Tibial artery (tissue), 4 donors: ENCODE measurements at places on chromosomes 5 and 9.

DNA sequence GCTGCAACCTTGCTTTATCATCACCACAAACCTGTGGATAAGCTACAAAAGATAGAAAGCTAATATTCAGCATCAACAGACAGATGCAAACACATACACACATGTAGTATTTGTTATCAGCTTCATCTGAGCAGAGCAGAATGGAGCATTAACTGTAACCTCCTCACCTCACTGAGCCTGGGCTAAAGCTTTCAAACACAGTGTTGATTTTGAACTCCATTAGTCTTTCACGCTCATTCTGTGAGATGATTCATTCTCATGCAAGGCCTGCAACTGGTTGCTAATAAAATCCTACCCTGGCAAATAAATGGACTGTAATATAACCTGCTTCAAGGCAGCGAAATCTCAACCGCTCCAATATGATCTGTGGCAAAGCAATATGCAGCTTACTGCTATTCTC lies 1360.6 kb upstream of the ACO1 start:
- no peak for DNase-seq

GRCh38 chr5:44538797-44539601 lies 149.8 kb upstream of the FGF10 start:
- no peak for DNase-seq

DNA sequence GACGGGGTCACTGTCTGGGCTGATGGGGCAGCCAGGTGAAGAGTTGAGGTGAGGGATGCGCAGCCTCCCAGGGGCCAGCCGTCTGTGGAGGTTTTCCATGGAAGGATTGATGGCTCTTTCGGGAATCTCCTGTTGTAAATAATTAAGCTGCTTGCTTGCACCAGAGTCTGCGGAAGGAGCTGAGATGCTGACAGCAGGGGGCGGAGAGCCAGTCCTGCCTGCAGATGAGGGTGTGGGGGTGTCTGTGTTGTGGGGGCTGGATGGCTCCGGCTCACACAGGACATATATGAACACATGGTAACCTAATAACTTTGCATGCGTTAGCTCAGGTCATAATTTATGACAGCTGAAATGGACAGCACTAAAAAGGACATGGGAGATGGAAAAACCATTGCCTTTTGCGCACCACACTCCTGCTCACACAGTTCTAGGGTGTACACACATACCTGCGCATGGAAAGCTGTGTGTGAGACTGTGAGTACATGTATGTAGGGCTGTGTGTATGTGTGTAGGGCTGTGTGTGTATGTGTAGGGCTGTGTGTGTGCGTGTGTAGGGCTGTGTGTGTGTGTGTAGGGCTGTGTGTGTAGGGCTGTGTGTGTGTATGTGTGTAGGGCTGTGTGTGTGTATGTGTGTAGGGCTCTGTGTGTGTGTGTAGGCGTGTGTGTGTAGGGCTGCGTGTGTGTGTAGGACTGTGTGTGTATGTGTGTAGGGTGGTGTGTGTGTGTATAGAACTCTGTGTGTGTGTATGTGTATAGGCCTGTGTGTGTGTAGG lies 36.8 kb upstream of the SEMA4D start:
- no peak for DNase-seq

DNA sequence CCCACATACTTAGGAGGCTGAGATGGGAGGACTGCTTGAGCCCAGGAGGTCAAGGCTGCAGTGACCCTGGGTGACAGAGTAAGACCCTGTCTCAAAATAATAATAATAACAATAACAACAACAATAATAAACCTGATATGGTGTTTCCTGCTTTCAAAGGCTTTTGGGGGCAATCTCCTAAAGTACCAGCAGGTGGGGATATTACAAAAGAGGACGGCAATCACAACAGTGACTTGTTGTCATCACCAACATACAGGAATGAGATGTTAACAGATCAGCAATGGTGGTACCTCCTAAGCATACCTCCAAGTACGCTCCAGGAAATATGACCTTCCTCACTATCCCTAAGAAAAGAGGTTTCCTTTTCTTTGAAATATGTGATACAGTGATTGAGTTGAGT lies 91.1 kb upstream of the RNF180 start:
- DNase-seq = no peak

GRCh38 chr9:122988141-122988540 lies 45.3 kb upstream of the GPR21 start:
- no peak for DNase-seq

DNA sequence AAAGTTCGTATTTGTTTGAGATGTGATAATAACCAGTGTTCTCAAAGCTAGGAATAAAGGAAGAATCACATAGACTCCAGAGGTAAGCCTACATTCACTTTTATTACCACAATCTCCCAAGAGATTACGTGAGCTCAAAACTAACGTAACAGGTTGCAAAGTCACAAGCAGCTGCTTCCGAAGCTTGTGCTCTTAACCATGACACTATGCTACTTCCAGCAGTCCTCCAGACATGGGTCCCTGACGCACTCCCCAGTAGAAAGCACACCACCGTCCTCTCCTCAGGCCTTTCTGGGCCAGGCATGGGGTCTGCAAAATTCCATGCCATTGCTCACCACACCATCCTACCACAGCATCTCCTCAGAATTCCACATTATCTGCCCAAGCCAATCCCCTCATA lies 84.6 kb downstream of the PAX5 start:
- DNase-seq = no peak

GRCh38 chr9:127129718-127130085 lies 7.3 kb upstream of the ANGPTL2 start:
- no peak for DNase-seq

DNA sequence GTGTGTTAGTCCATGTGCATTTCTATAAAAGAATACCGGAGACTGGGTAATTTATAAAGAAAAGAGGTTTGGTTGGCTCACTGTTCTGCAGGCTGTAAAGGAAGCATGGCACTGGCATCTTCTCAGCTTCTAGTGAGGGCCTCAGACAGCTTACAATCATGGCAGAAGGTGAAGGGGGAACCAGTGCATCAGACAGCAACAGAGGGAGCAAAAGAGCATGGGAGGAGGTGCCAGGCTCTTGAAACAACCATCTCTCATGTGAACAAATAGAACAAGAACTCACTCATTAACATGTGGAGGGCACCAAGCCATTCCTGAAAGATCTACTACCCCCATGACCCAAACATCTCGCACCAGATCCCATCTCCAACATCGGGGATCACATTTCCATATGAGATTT lies 89.2 kb upstream of the IL33 start:
- no peak for DNase-seq

GRCh38 chr9:72891043-72891442 lies 61.8 kb downstream of the ALDH1A1 start:
- no peak for DNase-seq

DNA sequence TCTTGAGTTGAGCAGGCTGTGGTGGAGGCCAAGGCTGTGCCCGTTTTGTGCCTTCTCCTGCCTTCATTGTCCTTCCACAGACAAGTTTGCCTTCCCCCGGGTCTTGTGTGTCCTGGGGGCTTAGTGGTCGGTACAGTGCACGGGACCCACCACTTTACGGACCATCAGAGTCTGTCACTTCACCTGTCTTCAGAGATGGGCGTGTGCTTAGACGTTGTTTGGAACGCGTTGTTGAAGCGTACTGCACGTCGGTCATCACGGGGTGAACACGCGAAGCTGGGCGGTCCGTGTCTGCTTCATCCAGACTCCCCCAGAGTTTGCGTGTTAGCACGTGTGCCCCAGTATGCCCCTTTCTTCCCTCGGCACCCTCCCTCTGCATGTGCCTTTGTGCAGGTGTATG lies 24.8 kb downstream of the CEP72 start:
- DNase-seq = no peak

DNA sequence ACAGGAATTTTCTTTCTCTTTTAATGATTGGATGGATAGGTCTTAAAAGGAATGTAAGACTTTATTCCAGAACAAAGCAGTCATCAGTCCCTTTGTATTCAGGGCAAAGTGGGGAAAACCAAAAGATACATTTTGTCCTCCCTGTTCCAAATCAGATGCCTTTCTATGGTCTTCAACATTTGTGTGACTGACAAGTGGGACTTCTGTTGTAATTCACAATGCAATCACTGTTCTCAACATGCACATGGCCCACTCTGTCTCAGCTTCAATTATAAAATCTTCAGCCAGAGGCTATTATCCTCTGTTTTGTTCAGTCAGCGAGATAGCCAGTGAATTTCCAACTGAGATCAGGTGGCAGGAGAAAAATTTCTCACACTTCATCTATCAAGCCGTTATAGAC lies 95.5 kb upstream of the ERBIN start:
- DNase-seq = no peak

GRCh38 chr5:18749763-18750162 lies 1115.5 kb downstream of the TAF11L14 start:
- DNase-seq = no peak

- no peak for DNase-seq
These were observed 642 bp downstream of the SV2C start for GRCh38 chr5:76083555-76084495.

- DNase-seq = peak; percentile 40
These were observed 490 bp downstream of the PCBD2 start for GRCh38 chr5:134905246-134905996.

- DNase-seq = no peak
These were observed 411.1 kb upstream of the NUDT12 start for GRCh38 chr5:103973669-103974068.

- DNase-seq = no peak
These were observed 55.5 kb downstream of the TENT4A start for GRCh38 chr5:6768590-6769230.

GRCh38 chr9:98619788-98620187 lies 88.9 kb downstream of the GABBR2 start:
- DNase-seq = no peak

DNA sequence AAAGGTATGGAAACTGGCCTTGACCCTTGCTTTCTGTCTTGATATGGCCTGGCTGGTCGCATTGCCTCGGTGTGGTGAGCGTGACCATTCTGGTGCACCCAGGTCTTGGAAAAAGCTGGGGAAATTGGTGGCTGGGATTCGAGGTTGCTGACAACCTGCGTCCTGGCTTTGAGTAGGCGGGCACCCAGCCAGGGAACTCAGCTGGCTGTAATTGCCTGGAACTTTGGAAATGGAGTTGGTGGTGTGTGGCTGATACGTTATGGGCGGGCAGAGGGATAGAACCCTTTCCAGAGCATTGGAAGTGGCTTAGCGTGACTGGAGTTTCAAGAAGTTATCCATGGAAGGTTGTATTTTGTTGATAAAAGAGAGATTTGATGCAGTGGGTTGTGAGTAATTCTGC lies 35.2 kb downstream of the KCNMB1 start:
- no peak for DNase-seq

GRCh38 chr9:124309667-124310084 lies 51.9 kb downstream of the NEK6 start:
- peak; percentile 62 for DNase-seq

GRCh38 chr9:34069831-34070230 lies 21.1 kb upstream of the UBAP2 start:
- no peak for DNase-seq

- no peak for DNase-seq
These were observed 37.8 kb downstream of the FAM78A start for GRCh38 chr9:131238402-131239021.

- DNase-seq = no peak
These were observed 119.5 kb downstream of the ANXA1 start for GRCh38 chr9:73270967-73271721.

GRCh38 chr5:3987867-3988266 lies 392.2 kb downstream of the IRX1 start:
- no peak for DNase-seq

DNA sequence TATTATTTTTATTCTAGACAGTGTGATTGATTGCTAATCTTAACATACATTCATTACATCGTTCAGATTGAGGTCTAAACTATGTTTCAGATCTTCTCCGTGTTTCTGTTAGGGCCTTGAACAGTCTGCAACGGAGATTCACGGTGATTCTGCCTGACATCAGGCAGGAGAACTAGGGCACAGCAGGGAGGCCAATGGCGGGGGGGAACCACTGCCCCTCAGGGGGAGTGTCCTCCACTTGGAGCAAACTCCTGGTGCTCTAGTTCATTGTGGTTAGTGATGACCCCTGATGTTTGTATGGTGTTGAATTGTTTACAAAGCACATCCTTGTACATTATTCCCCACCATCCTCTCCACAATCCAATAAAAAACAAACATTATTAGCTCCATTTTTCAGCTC lies 173.5 kb downstream of the ZNF608 start:
- DNase-seq = no peak

- DNase-seq = no peak
These were observed 28.3 kb downstream of the LEAP2 start for GRCh38 chr5:132901730-132902129.

- no peak for DNase-seq
These were observed 162.9 kb downstream of the ZDHHC21 start for GRCh38 chr9:14530366-14530765.

- no peak for DNase-seq
These were observed 222.1 kb downstream of the SYK start for GRCh38 chr9:91023741-91024140.

GRCh38 chr5:159874263-159874662 lies 42.0 kb upstream of the ADRA1B start:
- DNase-seq = no peak

DNA sequence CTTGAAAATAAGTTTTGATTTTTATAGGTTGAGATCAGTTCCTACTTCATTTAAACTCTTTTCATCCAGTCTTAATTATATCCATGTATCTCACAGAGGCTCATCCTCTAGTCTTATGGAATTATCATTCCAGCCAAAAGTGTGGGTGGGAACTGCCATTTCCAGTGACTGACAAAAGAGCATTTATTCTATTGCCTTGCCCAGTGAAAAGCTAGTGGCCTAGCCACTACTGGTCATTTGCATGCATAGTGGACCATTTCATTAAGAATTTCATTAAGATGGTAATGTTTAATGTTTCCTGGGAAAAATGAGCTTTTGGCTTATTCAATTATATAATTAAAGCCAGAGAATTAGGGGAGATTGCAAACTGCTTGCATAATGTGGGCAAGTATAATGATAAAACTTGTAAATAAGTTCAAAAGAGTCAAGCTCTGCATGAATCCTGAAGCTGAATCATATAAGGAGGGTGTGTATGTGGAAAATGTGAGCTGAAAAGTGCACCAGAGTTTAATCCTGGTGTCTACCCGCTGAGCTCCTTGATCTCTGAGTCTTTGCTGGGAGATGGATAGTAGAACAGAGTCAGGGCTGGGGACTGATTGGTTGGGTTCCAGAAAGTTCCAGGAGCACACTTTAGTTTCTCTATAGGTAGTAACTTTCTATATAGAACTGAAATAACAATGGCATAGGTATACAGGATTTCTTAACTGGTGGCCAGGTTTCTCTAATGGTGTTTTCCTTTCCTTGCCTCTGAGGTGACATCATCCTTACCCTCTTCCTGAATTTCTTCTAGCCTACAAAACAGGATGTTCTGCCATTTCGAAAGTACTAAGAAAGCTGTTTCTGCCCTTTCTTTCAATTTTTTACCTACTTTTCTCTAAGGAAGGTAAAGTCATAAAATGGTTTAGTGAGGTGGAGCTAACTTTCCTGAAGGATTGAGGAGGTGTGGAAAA lies 78.5 kb downstream of the KIF4B start:
- DNase-seq = no peak

- DNase-seq = no peak
These were observed 186.4 kb downstream of the NMUR2 start for GRCh38 chr5:152218694-152219093.

GRCh38 chr5:17189381-17190036 lies 27.9 kb upstream of the BASP1 start:
- DNase-seq = peak; percentile 86

- DNase-seq = no peak
These were observed 325.2 kb downstream of the BRINP1 start for GRCh38 chr9:119043996-119044395.
